Pericardium fibroblast (primary cell): ENCODE measurements at places on chromosomes 13 and 19. TPM values are rescaled to one million over a fixed set of nuclear protein-coding genes. Genes with fewer than 3 reads are reported as not detected.

Gene FBXO27
- total RNA-seq = 1.5 and 4.6 TPM in 2 replicates

Gene CBY2
- total RNA-seq = not detected in 2 replicates

Gene ATP8B3
- total RNA-seq = 1.2 and 1.4 TPM in 2 replicates

Gene CHST8
- 0.12 TPM in 1 of 2 replicates, not detected in the other for total RNA-seq

Gene KLHL1
- total RNA-seq = not detected in 2 replicates

Gene FXYD1
- 8.5 and 18.8 TPM in 2 replicates for total RNA-seq

Gene ZNF43
- total RNA-seq = 3.1 and 4.1 TPM in 2 replicates

Gene MAB21L1
- 0.09 TPM in 1 of 2 replicates, not detected in the other for total RNA-seq

Gene ZNF549
- total RNA-seq = 3.8 and 3.9 TPM in 2 replicates

Gene ZNF574
- 12.5 and 20.0 TPM in 2 replicates for total RNA-seq

Gene SIGLEC7
- not detected in 2 replicates for total RNA-seq

Gene CCDC169
- 0.23 and 3.3 TPM in 2 replicates for total RNA-seq

Gene CGB8
- not detected in 2 replicates for total RNA-seq

Gene CD37
- total RNA-seq = not detected in 2 replicates

Gene CNFN
- 1.6 and 1.8 TPM in 2 replicates for total RNA-seq

Gene NLRP11
- not detected in 2 replicates for total RNA-seq

Gene TM9SF2
- 80.9 and 102 TPM in 2 replicates for total RNA-seq

Gene RDH8
- total RNA-seq = not detected in 2 replicates

Gene SMIM17
- total RNA-seq = 0.09 TPM in 1 of 2 replicates, not detected in the other

Gene THOP1
- 53.5 and 76.2 TPM in 2 replicates for total RNA-seq

Gene IZUMO2
- total RNA-seq = not detected in 2 replicates

Gene CATSPERD
- total RNA-seq = not detected in 2 replicates

Gene BRCA2
- 0.47 and 7.2 TPM in 2 replicates for total RNA-seq

Gene SPTBN4
- total RNA-seq = 0.47 and 1.4 TPM in 2 replicates

Gene KBTBD6
- total RNA-seq = 5.4 and 6.2 TPM in 2 replicates

Gene GDF15
- 28.9 and 61.3 TPM in 2 replicates for total RNA-seq

Gene NAA16
- total RNA-seq = 7.6 TPM in 2 replicates

Gene JOSD2
- 48.7 and 55.0 TPM in 2 replicates for total RNA-seq

Gene NTF4
- 1.1 TPM in 1 of 2 replicates, not detected in the other for total RNA-seq

Gene ADAT3
- total RNA-seq = 3.2 and 5.4 TPM in 2 replicates

Gene CEACAM21
- total RNA-seq = not detected in 2 replicates

Gene CAMSAP3
- not detected in 2 replicates for total RNA-seq

Gene RPS16
- total RNA-seq = 2,259 and 2,454 TPM in 2 replicates

Gene VSTM2B
- total RNA-seq = not detected in 2 replicates

Gene CGB5
- not detected in 2 replicates for total RNA-seq

Gene ZIM2
- not detected in 2 replicates for total RNA-seq

Gene EHD2
- total RNA-seq = 244 and 274 TPM in 2 replicates

Gene SSBP4
- 159 and 208 TPM in 2 replicates for total RNA-seq

Gene SMG9
- 9.4 and 12.8 TPM in 2 replicates for total RNA-seq
